ENCODE measurements at places on chromosomes 2 and 18. TPM values are rescaled to one million over a fixed set of nuclear protein-coding genes. Genes with fewer than 3 reads are reported as not detected.

The CHRNG gene
- not detected for total RNA-seq

The C2orf66 gene
- total RNA-seq: not detected

The LOXHD1 gene
- total RNA-seq: 0.44 TPM

The IL1A gene
- total RNA-seq: not detected

The RAMP1 gene
- 60.6 TPM for total RNA-seq

The GPR35 gene
- 2.6 TPM for total RNA-seq

The RFX8 gene
- total RNA-seq: 2.6 TPM

The TPRKB gene
- total RNA-seq: 6.7 TPM

GRCh38 chr2:148896136-148896535 is 21.1 kb downstream of the KIF5C start:
- no peak for DNase-seq

- no peak for DNase-seq
Measured at GRCh38 chr2:181741756-181742155, 61.4 kb upstream of the NEUROD1 start.

- no peak for DNase-seq
Measured at GRCh38 chr2:215760557-215760956, 252.8 kb downstream of the MREG start.

- no peak for DNase-seq
Measured at GRCh38 chr2:232449964-232450363, 6.0 kb upstream of the ALPI start.

DNA sequence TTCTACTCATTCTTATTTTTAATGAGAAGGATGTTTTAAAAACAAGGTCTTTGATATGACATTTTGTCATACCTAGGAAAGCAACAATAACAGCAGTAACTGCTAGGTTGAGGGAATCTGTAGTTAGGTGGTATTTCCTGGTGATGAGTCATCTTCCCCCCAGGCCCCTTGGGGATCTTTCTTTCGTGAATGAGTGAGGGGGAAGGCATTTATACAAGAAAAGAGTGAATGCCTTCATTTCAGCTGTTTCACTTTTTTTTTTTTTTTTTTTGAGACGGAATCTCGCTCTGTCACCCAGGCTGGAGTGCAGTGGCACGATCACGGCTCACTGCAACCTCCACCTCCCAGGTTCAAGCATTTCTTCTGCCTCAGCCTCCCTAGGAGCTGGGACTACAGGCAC is 108.6 kb downstream of the MAP4K4 start:
- no peak for DNase-seq

DNA sequence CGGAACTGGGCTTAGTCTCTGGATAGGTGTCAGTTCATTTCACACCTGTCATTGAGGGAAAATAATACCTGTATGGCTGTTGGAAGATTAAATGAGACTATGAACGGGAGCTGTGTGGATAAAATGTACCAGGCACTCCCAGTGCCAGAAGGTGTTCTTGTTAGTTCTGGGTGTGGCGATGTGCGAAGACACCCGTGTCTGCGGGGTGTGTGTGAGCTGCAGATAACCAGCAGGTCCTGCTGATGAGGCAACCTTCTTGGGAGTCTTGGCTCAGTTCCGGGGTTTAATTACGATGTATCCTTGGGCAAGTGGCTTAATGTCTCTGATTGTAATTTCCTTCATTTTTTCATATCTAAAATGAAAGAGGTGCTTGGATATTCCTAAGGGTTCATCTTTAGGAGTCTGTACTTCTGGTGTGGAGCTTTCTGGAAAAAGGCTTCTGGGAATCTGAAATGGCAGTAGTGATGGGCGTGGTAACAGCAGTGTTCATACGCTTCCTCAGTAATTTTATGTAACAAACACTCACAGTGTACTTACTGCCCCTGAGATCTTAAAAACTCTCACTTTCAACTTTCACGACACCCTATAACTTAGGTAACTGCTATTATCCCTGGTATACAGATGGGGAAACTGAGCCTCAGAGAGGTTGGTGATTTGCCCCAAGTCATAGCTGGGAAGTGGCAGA is 35.0 kb downstream of the NEDD4L start:
- DNase-seq: no peak

- no peak for DNase-seq
Measured at GRCh38 chr2:223084873-223085272, 32.9 kb downstream of the KCNE4 start.

- DNase-seq: no peak
Measured at GRCh38 chr18:12751503-12751884, 48.7 kb downstream of the PSMG2 start.

DNA sequence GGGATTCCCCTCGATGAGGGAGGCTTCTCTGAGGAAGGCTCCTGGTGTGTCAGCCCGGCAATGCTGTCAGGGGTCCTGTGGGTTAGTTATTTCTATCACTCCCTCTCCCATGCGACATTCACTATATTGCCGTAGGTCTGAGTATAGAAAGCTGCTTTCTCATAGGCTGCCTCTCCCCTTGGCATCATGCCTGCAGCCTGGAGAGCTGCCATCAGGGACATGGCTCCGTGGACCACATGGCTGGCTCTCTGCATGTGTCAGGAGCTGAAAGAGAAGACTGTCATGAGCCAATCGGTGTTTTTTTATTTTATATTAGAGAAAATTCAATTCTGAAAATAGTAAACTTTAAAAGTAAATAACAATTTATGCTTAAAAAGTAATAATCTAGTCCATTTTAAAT is 198.0 kb downstream of the CDH20 start:
- DNase-seq: no peak

DNA sequence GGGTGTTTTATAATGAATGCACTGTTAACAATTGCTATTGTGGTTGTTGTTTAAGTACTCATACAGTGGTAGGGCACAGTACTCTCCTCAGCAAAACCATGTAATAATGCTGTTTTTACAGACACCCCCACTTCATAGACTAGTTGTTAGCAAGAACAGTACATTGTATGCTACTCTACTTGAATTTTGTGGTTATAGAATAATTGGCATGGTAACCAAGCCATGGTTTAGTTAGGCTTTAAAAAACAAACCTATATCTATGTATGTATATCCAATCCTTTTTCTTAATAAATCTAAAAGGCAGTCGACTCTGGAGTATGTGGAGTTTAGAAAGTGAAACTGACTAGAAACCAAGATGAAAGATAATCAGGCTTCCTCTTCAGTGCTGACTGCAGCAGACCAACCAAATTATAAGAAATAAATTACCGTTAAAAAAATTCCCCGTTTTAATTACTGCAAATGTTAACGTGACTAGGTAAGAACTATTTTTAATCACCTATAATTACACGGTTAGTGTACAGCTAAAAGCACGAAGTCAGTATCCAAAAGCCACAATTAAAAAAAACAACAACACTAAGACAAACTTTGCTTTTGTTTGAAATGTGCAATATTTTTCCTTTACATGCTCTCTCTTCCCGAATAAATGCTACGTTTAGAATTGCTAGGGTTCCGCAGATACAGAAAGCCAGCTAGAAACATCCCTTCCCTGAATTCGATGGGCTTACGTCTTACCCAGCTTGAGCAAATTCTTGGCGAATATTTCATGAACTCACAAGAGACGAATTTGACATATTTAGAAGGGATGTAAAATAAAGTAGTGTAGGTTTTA is 113.3 kb upstream of the SERTAD2 start:
- DNase-seq: no peak

GRCh38 chr2:217402761-217403383 is 543.0 kb upstream of the TNP1 start:
- DNase-seq: no peak

DNA sequence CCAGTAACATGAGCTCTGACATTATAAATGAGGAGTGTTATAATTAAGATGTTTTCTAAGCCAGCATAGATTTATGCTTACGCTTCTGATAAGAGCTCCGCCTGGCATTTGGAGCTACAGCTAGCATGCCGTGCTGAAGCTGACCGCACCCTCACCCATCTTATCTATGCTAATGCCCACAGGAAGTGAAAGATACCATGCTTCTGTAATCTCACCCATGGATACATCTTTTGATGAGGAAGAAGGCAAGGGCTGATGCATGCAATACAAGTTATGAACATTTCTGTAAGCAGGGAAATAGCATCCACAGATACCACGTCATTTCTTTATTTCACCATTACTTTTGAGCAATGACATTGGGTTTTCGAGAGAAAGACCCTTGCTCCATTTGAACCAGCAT is 82.3 kb downstream of the ARL4C start:
- DNase-seq: no peak

DNA sequence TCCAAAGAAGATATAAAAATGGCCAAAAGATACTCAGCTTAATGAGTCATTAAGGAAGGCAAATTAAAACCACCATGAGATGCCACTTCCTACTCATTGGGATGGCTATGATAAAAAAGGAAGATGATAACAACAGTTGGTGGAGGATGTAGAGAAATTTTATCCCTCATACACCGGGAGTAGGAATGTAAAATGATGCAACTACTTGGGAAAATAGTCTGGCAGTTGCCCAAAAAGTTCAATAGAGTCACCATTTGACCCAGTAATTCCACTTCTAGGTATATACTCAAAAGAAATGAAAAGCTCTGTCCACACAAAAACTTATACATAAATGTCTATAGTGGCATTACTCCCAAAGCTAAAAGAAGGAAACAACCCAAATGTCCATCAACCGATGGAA is 10.1 kb upstream of the SULT1C2 start:
- DNase-seq: no peak

Measured in tibial nerve (tissue), 4 donors.